ENCODE measurements at places on chromosomes 3 and 15.

DNA sequence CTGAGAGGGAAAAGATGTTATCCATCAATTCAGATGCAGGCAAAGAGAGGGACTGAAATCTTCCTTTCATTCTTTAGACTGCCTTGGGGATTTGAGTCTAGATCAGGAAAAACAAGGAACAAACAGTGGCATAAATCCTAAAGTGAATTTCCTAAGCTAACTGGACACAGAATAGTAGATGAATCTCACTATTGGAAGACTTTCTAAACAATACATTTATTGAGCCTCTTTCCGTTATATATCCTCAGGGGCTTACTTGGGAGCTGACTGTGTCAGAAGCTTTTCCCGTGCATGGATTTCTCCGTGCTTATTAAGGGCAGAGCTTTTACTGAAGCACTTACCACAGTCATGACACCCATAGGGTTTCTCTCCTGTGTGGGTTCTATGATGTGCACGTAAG, 10.0 kb downstream of the ZSCAN29 start:
- DNase-seq = no peak

DNA sequence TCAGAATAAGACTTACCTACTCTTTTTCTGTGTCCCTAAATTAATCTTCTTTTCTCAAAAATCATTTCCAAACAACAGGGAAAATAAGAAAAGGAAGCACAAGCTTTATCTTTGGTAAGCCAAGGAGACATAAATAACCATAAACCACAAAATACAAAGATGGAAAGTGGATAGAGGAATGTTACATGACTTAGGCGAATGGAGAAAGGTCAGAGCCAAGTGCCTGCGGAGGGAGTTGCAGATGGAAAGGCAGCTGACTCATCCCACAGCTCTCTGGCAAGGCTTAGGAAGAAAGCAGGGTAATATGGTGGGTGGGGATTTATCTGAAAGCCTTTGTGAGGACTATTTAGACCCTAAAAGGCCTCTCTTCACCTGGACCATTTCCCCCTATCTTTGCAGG, 72.8 kb downstream of the GALK2 start:
- DNase-seq = no peak

- no peak for DNase-seq
Observed at GRCh38 chr3:8752832-8753231, 16.6 kb downstream of the OXTR start.

DNA sequence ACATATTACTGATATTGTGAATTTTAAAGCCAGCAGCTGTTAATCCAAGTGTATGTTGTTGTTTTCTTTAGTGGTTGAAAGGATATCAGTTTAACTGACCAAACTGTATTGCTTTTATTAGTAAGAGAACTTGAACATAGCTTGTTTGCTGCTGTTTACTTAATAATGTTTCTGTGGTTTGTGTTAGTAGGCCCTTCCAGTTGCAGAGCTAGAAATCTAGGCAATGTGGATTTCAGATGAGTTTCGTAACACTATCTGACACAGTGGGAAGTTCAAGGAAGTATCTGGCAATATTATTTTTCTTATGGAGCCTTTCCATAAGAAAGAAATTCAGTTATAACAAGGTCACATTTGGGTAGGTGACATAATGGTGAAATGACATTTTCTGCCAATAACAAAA, 18.5 kb downstream of the ZNF609 start:
- DNase-seq = no peak

- DNase-seq = no peak
Observed at GRCh38 chr3:194584320-194584776, 48.9 kb downstream of the TMEM44 start.

DNA sequence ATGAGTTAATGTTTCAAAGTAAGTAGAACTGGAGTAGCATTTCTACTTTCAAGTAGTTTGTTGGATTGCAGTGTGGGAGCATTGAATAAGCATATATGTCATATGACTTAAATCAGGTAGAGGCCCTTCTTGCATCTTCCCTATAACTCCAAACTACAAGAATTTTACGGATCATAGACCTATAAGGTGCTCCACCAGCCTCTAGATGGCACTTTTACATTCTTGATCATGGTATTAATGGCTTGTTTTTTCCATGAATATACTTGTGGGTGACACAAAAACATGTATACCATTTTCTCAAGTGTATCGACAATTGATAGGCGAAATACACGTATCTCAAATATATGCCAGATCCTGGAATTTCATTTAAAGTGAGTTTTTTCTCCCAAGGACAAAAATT, 311.1 kb downstream of the ZPLD1 start:
- no peak for DNase-seq

- no peak for DNase-seq
Observed at GRCh38 chr15:64029110-64029509, 17.2 kb downstream of the DAPK2 start.

- DNase-seq = no peak
Observed at GRCh38 chr3:146655333-146655996, 50.3 kb upstream of the PLSCR5 start.

All from activated CD4-positive, CD25-positive, alpha-beta regulatory T cell (primary cell).